Mucosa of gallbladder (tissue), 1 donor: ENCODE measurements at places on chromosomes 12 and 14.

GRCh38 chr12:25347716-25348592 is 97.2 kb upstream of the KRAS start:
- no peak for DNase-seq

DNA sequence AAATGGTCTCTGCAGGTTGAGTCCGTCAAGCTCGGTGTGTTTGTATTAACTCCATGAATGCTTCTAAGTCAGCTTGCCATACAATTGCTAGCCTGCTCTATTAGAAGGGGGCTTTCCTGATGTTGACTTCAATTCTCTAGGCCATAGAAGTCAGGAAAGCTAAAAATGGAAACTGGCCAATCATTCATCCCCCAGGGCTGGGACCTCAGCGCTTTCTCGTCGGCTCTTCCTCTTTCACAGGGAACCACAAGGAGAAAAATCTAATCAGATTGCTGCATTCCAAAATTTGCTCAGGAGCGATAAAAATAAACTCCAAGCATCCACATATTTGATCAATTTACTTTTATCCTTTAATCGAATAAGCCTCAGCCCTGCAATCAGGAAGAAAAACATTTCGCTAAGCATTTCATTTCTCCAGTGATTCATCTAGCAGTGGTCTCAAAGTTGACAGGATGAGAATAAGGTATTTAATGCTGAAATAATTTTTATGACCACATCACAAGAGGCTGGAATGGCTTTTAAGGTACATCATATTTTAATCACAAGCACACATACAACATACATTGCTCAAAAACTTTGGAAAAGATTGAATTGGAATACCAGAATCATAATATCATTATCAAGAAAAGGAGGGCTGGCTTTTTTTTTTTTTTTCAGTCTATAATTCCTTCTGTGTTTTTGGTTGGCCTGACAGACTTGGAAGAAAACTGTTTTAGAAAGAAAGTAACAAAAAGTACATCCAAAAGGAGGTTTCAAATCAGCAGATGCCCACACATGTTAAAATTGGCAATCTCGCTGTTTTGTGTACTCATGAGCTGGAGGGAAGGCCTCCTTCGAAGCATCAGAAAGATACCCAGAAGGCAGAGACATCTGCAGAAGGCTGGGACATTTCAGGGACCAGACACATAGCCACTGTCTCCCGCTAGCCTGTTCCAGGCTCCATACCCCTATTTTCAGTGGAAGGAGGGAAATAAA is 316.3 kb downstream of the NUAK1 start:
- no peak for DNase-seq

- no peak for DNase-seq
These were observed 3.0 kb downstream of the KICS2 start for GRCh38 chr12:64219145-64219544.

- no peak for DNase-seq
These were observed 10.8 kb upstream of the MDM1 start for GRCh38 chr12:68342966-68343365.
